Left lobe of liver (tissue), 2 donors: ENCODE measurements at places on chromosomes 5 and 9. TPM values are rescaled to one million over a fixed set of nuclear protein-coding genes. Genes with fewer than 3 reads are reported as not detected.

DNA sequence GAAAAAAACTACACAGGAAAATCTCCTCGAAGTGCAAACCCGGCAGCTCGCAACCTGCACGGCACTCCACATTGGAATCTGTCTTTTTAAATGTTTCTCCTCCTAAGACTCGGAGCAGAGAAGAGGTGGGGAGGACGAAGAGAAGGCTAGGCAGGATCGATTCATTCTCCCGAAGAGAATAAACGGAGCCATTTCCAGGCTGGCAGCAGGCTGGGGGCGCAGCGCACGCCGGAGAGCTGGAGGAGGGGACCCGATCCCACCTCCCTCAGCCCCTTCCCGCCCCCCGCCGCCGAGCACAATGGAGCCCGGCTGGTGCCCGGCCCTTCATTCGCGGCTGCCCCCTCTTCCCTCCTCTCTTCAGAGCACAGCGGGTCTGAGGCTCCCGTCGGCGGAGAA is 628 bp downstream of the HOMER1 start:
- peak; percentile 47 for DNase-seq

DNA sequence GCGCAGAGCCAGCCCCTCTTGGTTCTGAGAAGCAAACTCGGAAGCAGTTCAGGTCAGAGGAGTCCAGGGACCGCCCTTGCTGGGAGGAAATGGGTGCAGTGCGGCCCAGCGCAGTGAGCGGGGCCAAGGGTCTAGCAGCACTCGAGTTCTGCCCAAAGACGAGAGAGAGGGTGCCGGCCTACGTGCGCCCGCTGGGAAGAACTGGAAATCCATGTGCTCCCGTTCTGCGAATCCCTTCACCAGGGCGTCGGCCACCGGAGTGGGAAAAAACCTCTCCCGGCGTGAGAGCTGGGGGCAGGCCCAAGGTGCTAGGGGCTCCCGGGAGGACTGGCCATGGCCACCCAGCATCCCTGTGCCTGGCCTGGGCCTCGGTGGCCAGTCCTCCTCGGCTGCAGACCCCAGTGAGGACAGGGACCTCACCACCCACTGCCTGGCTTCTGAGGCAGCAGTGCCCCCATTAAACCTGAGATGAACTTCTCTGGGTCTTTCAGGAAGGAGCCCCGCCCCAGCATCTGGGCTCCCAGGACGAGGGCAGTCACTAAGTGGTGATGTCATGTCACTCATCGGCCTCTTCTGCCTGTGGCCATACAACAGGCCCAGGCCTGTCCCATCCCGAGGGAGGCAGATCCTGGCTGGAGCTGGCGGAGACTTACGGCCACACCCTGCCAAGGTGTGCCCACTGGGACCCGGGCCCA is 10.6 kb downstream of the TMEM250 start:
- no peak for DNase-seq

GRCh38 chr5:7793895-7794294 is 57.0 kb downstream of the CFAP90 start:
- DNase-seq: no peak

GRCh38 chr9:113261917-113262671 is 13.3 kb downstream of the CDC26 start:
- DNase-seq: peak; percentile 52

GRCh38 chr9:87711857-87712800 is 13.8 kb upstream of the CTSL start:
- no peak for DNase-seq

- DNase-seq: no peak
These were observed 4.9 kb downstream of the AK6 start for GRCh38 chr5:69364414-69364813.

DNA sequence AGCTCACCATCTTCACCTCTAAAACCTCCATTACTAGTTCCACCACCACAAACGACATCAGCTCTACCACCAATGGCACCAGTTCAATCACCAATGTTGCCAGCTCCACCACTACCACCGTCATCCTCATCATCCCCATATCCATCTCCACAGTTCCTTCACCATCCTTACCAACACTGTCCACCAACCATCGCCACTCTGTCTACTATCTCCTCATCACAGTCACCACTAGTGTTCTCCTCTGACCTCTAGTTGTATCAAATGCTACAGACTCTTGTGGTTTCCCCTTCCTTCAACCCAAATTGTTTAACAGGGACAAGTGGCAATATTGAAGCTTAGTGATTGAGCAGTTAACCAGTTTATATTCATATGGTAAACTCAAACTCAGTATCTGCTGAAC is 182.6 kb downstream of the CAAP1 start:
- no peak for DNase-seq

- no peak for DNase-seq
These were observed 466.2 kb downstream of the ENC1 start for GRCh38 chr5:74174366-74174765.

- DNase-seq: no peak
These were observed 25.0 kb downstream of the NDFIP1 start for GRCh38 chr5:142133330-142134206.

DNA sequence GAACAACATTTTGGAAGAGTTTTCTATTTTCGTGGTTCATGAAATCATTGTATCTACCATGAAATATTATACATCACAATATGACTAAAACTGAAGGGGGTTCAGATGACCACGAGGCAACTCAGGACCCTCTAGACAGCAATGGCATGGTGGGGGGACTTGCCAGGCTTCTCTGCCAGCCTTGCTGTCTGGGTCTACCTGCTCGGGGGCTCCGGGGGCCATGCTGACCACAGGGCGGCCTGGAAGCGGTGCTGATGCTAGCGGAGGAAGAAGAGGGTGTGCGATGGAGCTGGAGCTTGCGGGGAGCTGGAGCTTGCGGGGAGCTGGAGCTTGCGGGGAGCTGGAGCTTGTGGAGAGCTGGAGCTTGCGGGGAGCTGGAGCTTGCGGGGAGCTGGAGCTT is 89.2 kb upstream of the IRX4 start:
- no peak for DNase-seq

- no peak for DNase-seq
These were observed 126.1 kb upstream of the WWC1 start for GRCh38 chr5:168165221-168165914.

- DNase-seq: no peak
These were observed 27.1 kb downstream of the MTMR12 start for GRCh38 chr5:32285510-32286138.

DNA sequence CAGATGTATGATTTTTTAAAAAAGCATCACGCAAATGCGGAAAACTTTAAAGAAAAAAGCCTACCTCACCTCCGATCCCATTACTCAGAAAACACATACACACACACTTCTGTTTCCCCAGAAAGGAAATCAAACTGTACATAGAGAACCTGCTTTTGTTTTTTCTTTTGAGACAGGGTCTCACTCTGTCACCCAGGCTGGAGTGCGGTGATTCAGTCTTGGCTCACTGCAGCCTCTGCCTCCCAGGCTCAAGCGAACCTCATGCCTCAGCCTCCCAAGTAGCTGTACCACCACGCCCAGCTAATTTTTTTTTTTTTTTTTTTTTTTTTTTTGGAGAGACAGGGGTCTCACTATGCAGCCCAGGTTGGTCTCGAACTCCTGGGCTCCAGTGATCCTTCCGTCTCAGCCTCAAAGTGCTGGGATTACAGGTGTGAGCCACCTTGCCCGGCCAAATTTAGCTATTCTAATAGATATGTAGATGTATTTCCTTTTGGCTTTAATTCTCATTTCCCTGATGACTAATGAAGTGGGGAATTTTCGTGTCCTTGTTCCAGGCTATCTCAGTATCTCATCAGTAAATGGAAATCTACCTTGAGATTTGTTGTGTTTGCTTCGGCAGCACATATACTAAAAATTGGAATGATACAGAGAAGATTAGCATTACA is 25.7 kb upstream of the EEIG1 start:
- DNase-seq: no peak

- no peak for DNase-seq
These were observed 9.0 kb upstream of the DIPK1B start for GRCh38 chr9:136703276-136703860.

- no peak for DNase-seq
These were observed 594.5 kb downstream of the PDE4D start for GRCh38 chr5:59299006-59299405.

GRCh38 chr5:53464722-53465121 is 15.7 kb upstream of the FST start:
- no peak for DNase-seq

DNA sequence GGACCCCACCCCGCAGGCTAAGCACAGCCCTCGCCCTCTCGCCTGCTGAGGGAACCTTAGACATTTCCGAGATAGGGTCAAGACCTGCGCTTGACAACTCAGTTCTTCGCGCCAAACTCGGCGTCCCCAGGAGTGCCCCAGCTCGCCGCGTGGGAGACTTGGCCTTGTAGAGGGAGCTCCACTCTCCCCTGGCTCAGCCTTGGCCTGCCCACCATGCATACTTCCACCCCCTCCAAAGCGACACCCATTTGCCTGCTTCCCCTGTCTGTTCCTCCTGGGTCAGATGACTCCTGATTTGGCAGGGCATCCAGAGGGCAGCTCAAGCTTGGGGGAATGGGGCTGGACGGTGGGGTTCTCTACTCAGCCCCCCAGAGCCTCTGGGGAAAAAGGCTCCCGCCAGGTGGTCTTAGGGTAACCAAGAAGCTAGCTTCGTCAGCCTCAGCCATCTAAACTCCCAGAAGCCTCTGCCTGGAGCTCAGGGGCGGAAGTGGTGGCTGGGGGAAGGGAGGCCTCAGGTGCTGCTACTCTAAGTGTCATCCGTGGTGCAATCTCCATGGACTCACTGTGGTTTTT is 560 bp downstream of the DOCK2 start:
- DNase-seq: no peak

CDO1 gene
- total RNA-seq: 130 TPM

ZNF879 gene
- total RNA-seq: 0.98 TPM

COL27A1 gene
- 51.0 TPM for total RNA-seq

KCNIP1 gene
- total RNA-seq: not detected

ADAMTS16 gene
- total RNA-seq: not detected

HTR4 gene
- not detected for total RNA-seq

SPATA31E1 gene
- not detected for total RNA-seq

SAXO1 gene
- not detected for total RNA-seq

FOXD4L4 gene
- total RNA-seq: 0.15 TPM

PCDHAC1 gene
- total RNA-seq: 0.28 TPM

SNCAIP gene
- total RNA-seq: 0.23 TPM

RMRP gene
- total RNA-seq: 13,056 TPM

MEIKIN gene
- not detected for total RNA-seq
